ENCODE measurements at places on chromosomes 3 and 15. TPM values are rescaled to one million over a fixed set of nuclear protein-coding genes. Genes with fewer than 3 reads are reported as not detected.
A peak's percentile ranks its signal among the peaks of the same experiment; 100 is the strongest.

The STT3B gene
- 192 TPM for total RNA-seq

DNA sequence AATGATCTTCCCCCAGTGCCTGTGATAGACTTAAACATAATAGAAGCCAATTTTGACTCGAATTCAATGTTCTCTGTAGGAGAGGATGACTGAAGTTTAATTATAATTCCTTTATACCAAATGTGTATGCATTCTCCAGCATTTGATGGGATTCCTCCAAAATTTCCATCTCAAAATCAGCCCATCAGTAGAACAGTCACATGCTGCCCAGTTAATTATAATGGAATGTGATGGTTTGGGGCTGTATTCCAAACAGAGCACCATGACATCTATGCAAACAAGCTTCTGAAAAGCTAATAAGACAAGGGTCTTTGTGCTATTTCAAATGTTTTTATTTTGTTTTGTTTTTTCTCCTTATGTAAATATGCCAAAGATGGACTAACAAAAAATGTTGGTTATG lies 127.7 kb upstream of the SPATA16 start:
- no peaks in the 10 kb centered on the region for H3K36me3 ChIP-seq
- no peak overlapping the region for H3K4me3 ChIP-seq
- H3K4me1 ChIP-seq = peaks cover 3% of the 10 kb centered on the region
- DNase-seq = no peak
- H3K27ac ChIP-seq = no peak overlapping the region
- H3K27me3 ChIP-seq = no peaks in the 10 kb centered on the region

The PLA1A gene
- 5.3 TPM for total RNA-seq

The CNTN6 gene
- total RNA-seq = 0.14 TPM

DNA sequence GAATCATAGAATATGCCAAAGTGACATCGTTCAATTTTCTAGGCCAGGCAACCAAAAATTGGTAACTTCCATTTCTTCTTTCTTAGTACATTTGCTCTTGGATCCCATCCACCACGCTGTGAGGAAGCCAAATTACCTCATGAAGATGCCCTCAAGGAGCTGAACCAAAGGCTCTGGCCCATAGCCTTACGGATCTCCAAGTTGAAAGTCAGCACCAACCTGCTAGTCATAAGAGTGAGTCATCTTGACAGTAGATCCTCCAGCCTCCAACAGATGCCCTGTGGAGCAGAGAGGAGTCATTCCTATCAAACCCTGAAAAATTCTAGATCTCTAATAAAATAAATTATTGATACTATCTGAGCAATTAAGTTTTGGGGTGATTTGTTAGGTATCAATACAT lies 322.5 kb upstream of the COL8A1 start:
- H3K4me3 ChIP-seq = no peak overlapping the region
- H3K4me1 ChIP-seq = no peaks in the 10 kb centered on the region
- H3K27me3 ChIP-seq = no peaks in the 10 kb centered on the region

The AHSG gene
- not detected for total RNA-seq

GRCh38 chr3:36227980-36228379 lies 152.3 kb upstream of the STAC start:
- H3K27me3 ChIP-seq = no peaks in the 10 kb centered on the region
- no peak overlapping the region for H3K27ac ChIP-seq
- no peak for DNase-seq
- no peaks in the 10 kb centered on the region for H3K4me1 ChIP-seq

DNA sequence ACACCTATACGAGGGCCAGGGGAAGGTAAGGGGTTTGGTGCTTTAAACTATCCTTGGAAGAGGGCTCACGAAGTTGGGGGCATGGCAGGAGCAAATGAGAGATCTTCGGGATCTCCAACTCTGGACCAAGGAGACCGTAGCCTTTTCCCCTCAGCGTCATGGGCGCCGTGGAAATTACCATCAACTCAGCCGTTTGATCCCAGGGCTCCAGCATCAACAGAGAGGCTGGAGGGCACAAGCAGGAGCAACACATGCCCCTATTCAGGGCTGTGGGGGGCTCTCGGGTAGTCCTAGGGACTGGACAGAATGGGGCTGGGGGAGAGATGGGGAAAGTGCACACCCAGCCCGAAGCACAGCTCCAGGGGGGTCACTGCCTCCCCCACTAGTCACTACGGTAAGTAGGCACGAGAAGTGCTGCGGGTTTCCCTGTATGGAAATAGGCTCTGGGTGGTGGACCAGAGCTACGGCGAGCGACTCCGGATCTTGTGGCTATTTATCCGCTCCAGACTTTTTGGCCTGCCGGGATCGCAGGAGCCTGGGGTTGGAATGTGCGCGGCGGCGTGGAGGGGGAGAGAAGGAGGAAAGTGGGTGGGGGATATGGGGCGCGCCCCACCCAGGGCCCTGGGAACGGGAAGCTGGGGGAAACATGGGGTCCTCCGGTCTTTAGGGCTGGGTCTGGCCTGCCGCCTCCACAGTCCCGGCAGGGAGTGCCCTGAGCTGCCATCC lies 539 bp upstream of the LAMB2 start:
- H3K4me1 ChIP-seq = peaks cover 5% of the 10 kb centered on the region
- no peaks in the 10 kb centered on the region for H3K27me3 ChIP-seq
- DNase-seq = peak; percentile 92
- H3K4me3 ChIP-seq = peak overlapping the region; percentile 91
- peaks cover 1% of the 10 kb centered on the region for H3K36me3 ChIP-seq
- H3K27ac ChIP-seq = peak overlapping the region; percentile 24

DNA sequence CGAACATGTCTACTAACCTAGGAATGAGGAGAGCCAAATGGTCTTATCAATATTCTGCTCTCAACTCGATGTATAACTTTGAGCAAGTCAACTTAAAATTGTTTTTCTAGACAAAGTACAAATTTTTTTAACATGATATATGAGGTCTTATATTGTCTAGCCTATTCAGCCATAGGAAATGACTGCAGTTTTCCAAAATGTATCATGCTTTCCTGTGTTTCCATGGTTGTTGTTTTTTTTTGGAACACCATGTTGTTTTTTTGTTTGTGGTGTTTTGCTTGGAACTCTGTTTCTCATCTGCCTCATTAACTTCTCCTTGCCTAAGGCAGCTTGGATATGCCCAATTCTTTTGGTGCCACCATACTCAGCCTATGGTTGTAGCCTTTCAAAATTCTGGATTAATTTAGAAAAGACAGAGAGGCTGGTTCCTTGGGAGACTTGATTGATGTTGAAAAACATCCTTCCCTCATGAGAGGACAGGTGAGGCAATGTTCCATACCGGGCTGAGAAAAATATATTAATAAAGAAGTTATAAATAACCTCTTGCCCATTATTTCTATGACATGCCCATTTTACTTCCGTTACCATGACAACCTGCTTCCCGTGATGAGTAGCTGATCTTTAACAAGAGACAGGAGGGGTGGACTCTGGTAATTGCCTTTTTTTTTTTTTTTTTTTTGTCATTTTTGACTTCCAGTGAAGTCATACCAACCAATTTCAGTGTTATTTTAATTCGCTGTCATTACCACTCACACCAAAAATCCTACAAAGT lies 687.9 kb upstream of the GRM7 start:
- no peak overlapping the region for H3K27ac ChIP-seq
- no peak overlapping the region for H3K4me3 ChIP-seq
- H3K36me3 ChIP-seq = no peaks in the 10 kb centered on the region
- DNase-seq = no peak
- H3K27me3 ChIP-seq = no peaks in the 10 kb centered on the region

The KCNAB1 gene
- total RNA-seq = not detected

DNA sequence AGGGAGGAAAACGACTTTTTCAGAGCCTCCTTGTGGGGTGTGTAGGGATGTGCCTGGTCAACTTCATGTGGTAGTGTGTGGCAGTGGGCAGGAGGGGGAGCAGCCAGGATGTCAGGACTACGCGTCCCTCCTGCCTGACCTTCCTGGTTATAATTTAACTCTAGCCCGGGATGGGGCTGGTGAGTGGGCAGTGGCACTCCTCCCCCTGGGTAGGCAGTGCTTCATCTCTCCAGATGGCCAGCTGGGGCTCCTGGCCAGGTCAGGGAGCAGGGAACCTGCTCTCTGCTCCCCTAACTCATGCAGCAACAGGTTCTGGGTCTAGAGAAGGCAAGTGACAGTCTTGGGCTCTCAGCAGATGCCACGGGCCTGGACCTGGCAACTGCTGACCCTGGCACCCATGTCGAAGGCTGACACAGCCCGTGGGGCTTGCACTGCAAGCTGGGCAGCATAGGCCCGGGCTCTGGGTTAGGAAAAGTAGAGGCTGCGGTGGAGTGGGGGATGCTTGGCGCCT lies 2.6 kb downstream of the ITIH4 start:
- DNase-seq = peak; percentile 67
- H3K4me3 ChIP-seq = no peak overlapping the region
- no peaks in the 10 kb centered on the region for H3K36me3 ChIP-seq
- H3K27me3 ChIP-seq = no peaks in the 10 kb centered on the region

DNA sequence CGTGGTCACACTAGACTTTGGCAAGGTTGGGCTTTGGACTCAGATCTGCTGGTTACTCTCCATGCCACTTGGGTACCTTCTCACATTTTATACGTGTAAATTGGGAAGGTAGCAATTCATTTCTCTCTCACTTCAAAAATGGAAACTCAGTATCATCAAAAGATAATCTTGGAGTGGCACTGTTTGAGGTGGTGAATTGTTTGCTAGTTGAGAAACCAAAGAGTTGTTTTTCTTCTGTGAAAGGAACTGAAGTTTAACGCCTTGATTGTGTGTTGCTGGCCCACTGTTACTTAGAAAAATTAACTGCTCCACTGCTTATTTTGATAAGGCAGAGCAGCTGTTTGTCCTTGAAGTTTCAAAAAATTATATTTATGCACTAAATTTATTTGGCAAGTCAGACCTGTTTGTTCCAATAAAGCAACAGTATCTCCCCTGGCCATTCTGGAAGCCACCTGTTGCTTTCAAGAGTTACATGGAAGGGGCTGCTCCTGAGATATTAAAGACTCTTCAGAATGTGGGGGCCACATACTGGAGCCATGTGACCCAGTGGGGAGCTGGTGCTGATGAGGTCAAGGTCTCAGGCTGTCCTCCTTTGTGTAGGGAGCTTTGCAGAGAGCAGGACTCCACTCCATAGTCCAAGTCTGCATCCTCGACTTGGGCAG lies 16.2 kb downstream of the PLCL2 start:
- no peak overlapping the region for H3K27ac ChIP-seq
- H3K27me3 ChIP-seq = no peaks in the 10 kb centered on the region
- H3K4me1 ChIP-seq = no peaks in the 10 kb centered on the region
- no peak overlapping the region for H3K4me3 ChIP-seq

DNA sequence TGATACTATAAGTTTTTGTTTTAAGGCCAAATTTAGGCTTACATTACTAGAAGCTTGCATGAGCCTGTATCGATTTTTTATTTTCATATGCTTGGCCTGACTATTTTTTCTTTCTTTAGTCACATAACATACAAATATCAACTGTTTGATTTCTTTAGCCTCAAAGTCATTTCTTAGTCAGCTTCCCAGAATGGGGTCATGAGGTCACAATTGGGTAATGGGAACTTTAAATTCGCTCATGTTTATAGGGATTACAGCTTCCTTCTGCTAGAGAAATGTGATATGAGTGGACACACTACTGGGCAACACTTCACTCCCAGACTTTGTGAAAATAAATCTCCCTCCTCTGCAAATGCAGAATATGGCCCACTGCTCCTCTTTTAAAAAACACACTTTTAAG lies 9.1 kb upstream of the TIPARP start:
- no peak overlapping the region for H3K27ac ChIP-seq
- H3K27me3 ChIP-seq = no peaks in the 10 kb centered on the region
- no peaks in the 10 kb centered on the region for H3K36me3 ChIP-seq
- no peak overlapping the region for H3K4me3 ChIP-seq

The ZBED2 gene
- total RNA-seq = not detected

DNA sequence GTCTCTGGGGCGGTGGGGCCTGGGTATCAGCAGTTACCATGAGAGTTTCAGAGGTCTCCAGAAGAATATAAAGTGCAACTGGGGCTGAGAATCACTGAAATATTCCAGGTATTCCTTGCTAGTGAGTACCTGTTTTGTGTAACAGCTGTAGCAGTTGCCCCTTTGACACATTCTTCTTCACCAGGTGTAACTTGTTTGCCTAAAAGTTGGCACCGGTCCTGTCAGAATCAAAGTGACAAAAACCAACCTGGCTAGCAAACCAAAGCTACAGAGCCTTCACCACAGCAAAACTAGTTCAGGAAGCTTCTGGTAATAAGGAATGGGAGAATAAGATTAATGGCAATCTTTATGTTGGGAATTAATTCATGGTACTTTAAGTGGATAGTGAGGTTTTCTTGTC lies 296.0 kb downstream of the NAALADL2 start:
- H3K4me3 ChIP-seq = no peak overlapping the region
- H3K27me3 ChIP-seq = no peaks in the 10 kb centered on the region
- H3K27ac ChIP-seq = no peak overlapping the region
- no peak for DNase-seq

GRCh38 chr3:32128936-32129335 lies 22.5 kb downstream of the GPD1L start:
- H3K36me3 ChIP-seq = no peaks in the 10 kb centered on the region
- H3K4me1 ChIP-seq = no peaks in the 10 kb centered on the region
- H3K4me3 ChIP-seq = no peak overlapping the region
- no peak overlapping the region for H3K27ac ChIP-seq
- DNase-seq = no peak

DNA sequence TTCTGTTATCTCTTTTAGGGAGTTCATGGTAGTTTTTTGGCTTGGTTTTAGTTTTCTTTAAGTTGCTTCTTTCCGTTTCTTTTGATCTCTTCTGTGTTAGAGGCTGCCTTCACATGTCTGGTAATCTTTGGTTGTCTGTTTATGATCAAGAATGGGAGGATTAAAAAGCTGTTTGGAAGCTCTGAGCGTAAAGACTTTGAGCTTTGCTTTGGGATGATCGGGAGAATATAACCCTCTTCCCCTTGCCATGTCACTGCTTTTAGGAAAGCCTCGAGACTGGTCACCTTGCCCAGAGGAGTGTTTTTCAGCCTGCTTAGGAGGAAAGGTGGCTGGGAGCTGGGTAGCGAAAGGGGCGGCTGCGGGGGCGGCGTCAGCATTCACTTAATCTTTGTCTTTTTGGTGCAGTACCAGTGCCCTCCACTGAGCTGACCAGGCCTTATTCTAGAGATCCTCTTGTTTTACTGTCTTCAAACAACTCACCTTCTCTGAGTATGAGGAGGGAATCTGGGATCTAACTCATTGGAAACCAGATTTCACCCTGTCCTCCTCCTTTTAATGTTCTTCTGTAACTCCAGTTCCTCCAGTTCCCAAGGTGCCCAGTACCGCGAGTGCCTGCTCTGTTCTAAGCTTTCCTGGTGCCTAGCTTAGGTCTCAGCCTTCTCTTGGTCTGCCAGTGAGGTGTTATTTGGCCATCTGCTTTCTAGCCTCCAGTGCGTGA lies 15.5 kb downstream of the TATDN2 start:
- peaks cover 64% of the 10 kb centered on the region for H3K36me3 ChIP-seq
- peak overlapping the region; percentile 10 for H3K27ac ChIP-seq
- H3K4me1 ChIP-seq = no peaks in the 10 kb centered on the region
- no peaks in the 10 kb centered on the region for H3K27me3 ChIP-seq

DNA sequence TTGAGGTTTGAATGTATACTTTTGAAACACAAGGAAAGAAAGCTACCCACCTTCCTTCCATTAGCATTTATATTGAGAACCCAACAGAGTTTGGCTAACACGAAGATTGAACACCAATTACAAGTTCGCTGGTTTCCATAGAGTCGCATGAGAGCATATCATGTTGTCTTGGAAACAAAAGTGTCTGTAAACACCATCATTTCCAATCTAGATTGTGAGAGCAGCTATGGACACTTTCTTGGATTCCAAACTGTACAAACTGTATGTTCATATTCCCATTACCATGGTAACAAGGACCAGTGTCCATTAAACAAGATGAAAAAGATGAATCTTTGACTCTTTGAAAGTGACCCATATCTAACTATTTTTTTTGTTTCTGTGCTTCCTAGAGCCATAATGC lies 529.9 kb upstream of the ROBO1 start:
- no peak for DNase-seq
- H3K4me3 ChIP-seq = no peak overlapping the region
- no peak overlapping the region for H3K27ac ChIP-seq
- H3K27me3 ChIP-seq = no peaks in the 10 kb centered on the region
- no peaks in the 10 kb centered on the region for H3K4me1 ChIP-seq

Measured in endodermal cell (in vitro differentiated cells).